Right ventricle myocardium inferior (tissue), 1 donor: ENCODE measurements at places on chromosomes 3 and 15.

- no peak for DNase-seq
Observed at GRCh38 chr3:57409471-57409870, 117.0 kb upstream of the ASB14 start.

- DNase-seq = no peak
Observed at GRCh38 chr3:10505050-10505790, at the start of gene ATP2B2. ATP2B2 (minus strand) TSS chr3:10505586; CDS start chr3:10449543, 56,043 bp downstream.

DNA sequence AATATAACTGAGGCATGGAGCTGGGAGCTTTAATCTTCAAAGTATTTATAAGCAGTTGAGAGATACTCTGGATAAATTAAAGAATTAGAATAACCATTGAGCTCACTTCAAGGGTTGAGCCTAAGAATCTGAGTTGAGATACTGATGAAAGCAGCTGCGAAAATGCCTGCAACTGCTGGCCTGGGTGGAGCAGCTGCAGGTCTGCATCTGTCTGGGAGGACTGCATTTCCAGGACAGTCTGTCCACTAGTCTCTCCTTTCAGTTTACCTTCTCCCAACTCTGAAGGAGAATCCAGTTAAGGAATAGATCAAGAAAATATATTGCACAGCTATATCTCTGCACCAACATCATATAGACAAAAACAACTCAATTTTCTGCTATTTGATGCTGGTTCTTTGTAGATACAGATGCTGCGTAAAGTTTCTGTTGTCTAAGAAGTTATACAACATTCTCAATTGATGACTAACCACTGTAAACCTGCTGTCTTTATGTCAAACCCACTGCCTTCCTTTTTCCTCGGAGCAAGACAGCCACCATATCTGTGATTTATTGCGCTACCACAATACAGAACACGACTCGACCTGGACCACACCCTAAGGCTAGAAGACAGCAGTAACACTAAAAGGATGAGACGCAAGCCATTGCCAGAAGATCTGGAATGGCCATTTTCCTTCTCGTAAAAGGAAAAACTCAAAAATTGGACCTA is 245.1 kb downstream of the MAGI1 start:
- DNase-seq = no peak

GRCh38 chr3:39150803-39151631 is 2.4 kb downstream of the CSRNP1 start:
- peak; percentile 91 for DNase-seq

- DNase-seq = no peak
Observed at GRCh38 chr15:60026555-60026954, 22.4 kb downstream of the FOXB1 start.
